ENCODE measurements at places on chromosomes 7 and 10. TPM values are rescaled to one million over a fixed set of nuclear protein-coding genes. Genes with fewer than 3 reads are reported as not detected.

Gene CFAP69
- total RNA-seq: 2.5 TPM

Gene NAMPT
- 122 TPM for total RNA-seq

Gene CDK13
- total RNA-seq: 20.7 TPM

Gene MKI67
- 54.3 TPM for total RNA-seq

Gene STOX1
- total RNA-seq: 0.87 TPM

Gene IFIT2
- 3.3 TPM for total RNA-seq

Gene TAS2R4
- 0.15 TPM for total RNA-seq

Gene SPOCK2
- total RNA-seq: 0.31 TPM

Gene GNAT3
- not detected for total RNA-seq

Gene LRRC17
- not detected for total RNA-seq

Gene SEMA3C
- total RNA-seq: 62.4 TPM

Gene SEPTIN14
- not detected for total RNA-seq

Gene TRPV5
- not detected for total RNA-seq

Gene VIPR2
- total RNA-seq: not detected

Gene NRBF2
- total RNA-seq: 21.0 TPM

Gene ZNF277
- 14.1 TPM for total RNA-seq

Gene IFIT1B
- not detected for total RNA-seq

Gene CALCR
- total RNA-seq: not detected

Gene HOXA7
- 4.9 TPM for total RNA-seq

Gene ALDH18A1
- total RNA-seq: 49.3 TPM

Gene CPXM2
- not detected for total RNA-seq

Gene KLLN
- 0.66 TPM for total RNA-seq

Gene MRLN
- total RNA-seq: not detected

Gene CDK5
- total RNA-seq: 37.1 TPM

Gene SLC13A1
- total RNA-seq: not detected

Gene ATAD1
- 38.9 TPM for total RNA-seq

Gene WDR37
- 7.7 TPM for total RNA-seq

Gene RFC2
- total RNA-seq: 54.7 TPM

Gene GPRIN2
- 37.6 TPM for total RNA-seq

Gene ABCB8
- 52.6 TPM for total RNA-seq

Gene MSMB
- not detected for total RNA-seq

Gene HMX3
- not detected for total RNA-seq

Gene SCIN
- total RNA-seq: 0.49 TPM

Gene ITPRID1
- not detected for total RNA-seq

Gene SPDYE6
- not detected for total RNA-seq

Gene ZNF853
- 1.8 TPM for total RNA-seq
